Renal cortex interstitium (tissue), 15 donors: ENCODE measurements at places on chromosomes 7 and 10.
A peak's percentile ranks its signal among the peaks of the same experiment; 100 is the strongest.

DNA sequence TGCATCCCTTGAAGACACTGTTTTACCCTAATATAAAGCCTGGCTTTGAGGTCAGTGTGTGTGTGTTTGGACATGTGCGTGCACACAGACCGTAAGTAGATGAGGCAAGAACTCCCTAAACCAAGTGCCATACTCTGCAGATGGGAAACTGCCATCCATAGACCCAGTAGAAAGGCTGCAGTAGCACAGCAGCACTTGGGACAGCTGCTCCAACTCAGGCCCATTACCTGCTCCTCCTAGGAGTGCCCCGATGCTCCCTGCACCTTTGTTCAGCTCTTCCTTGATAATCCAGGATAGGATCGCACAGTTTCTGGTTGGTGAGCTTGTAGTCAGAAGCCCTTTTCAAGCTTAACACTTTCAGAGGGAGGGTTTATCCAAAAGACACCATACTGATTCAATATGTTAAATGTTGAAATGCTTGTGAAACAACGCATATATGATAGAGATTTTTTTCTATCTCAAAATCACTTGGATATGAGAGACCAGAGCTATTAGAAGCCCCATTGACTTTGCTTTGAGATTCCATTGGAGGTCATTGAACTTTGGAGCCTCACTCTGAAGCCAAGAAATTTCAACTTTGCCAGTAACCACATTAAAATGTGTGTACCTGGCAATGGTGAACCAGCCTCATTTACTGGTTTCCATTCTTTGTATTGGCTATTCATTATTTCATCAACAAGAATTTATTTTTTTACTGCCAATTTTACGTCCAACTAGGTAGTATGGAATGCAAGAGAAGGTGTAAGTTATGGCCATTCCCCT lies 757.0 kb upstream of the GALNT17 start:
- DNase-seq = no peak

GRCh38 chr10:116668018-116668417 lies 47.3 kb downstream of the PNLIPRP2 start:
- no peak for DNase-seq

GRCh38 chr7:136874393-136875032 lies 6.1 kb downstream of the CHRM2 start:
- DNase-seq = no peak

- DNase-seq = no peak
Measured at GRCh38 chr7:33950047-33950714, 44.8 kb downstream of the BMPER start.

- no peak for DNase-seq
Measured at GRCh38 chr10:44995914-44996669, 4.6 kb upstream of the ZNF22 start.

GRCh38 chr10:64515970-64516699 lies 994.9 kb downstream of the REEP3 start:
- DNase-seq = no peak

DNA sequence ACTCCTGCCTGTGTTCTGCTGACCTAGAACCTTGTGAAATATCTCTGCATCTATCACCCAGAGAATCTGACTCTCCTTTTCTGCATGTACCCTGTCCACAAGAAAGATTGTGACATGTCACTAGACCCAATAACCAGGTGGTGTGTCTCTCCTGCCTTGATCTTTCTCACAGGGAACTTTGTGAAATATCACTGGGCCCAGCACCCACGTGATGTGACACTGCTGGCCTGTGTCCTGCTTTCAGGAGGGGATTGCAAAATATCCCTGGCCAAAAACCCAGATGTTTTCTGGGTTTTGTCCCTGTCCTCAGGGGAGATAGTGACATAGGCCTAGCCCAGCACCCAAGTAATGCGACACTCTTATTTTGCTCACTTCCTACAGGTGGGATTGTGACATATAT lies 10.1 kb upstream of the ZNF107 start:
- no peak for DNase-seq

DNA sequence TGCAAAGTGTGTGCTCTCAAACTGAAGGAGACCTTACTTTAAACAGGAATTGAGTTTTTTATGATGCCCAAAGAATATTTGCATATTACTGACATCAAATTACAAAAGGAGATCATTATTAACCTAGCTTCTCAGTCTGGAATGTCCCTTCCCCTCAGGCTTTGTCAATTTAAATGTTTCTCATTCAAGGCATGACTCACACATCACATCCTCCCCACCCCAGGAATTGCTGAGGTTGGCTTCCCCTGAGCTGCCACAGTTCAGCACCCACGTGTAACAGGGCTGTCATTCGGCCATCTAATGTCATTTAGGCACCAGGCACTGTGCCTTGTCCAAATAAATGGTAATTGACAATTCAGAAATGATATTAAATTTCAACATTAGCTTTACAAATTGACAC lies 305.9 kb upstream of the MGMT start:
- DNase-seq = peak; percentile 29

- no peak for DNase-seq
Measured at GRCh38 chr7:155208681-155209477, 88.8 kb upstream of the INSIG1 start.

DNA sequence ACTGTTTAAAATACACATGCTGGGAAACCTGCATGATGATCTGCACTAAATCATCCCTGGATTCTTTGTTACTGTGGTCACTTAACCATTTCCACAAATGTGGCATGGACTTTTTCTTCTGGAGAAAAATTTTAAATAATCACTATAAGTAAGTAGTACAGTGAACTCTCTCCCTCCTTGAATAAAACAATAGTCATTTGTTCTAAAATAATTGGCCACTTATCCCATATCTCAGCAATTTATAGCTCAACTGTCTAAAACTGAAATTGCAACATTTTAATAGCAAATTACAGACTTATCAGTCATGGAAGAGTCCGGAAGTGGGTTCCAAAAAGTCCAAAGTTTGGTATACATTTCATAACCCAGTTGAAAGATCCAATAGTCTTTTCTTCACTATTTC lies 90.9 kb downstream of the MTERF1 start:
- no peak for DNase-seq

DNA sequence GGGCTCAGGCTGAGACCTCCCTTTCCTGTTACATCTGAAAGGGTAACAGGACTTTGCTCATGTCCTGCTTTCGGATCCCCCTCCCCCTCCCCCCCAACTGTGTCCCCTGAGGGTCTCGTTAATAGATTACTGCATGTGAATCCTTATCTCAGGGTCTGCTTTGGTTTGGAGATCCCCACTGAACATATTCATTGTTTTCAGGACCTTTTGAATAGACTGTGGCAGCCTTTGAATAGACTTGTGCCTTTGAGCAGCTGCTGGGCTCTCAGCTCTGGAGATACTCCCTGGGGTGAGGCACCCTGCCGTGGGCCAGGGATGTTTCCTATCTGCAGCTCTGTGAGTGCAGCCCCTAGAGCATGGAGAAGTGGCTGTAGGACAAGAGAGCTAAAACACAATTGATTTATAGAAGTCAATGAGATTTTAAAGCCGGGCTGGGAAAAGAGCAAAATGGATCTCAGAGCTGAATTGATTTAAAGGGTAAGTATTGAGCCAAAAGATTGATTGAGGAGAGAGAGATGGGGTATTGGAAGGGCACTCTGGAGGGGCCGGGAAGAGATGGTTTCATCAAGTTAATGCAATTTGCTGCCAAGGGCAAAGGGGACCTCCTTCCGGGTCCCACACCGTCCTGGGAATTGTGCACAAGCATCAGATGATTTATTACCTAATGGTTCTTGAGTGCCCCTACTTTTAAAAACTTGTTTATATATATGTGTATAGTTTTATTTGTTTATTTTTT lies 9.9 kb downstream of the ARHGAP22 start:
- no peak for DNase-seq

DNA sequence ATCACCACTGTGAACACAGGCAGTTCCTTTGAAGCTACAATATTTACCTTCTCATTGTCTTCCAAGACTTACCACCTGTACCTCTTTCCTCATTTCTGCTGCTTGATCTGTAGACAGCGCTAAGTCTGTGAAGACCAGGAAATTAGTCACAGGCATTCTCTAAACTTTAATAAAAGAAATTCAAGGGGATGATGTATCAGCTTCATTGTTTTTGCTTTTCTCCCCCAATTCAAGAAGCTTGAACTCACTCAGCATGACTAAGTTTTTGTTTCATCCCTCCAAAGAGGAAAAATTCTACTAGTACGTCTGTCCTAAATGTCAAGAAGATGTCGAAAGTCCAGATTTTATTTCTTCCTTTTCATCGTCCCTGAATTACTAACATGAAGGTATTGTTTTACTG lies 75.3 kb upstream of the PPP1R9A start:
- DNase-seq = no peak

DNA sequence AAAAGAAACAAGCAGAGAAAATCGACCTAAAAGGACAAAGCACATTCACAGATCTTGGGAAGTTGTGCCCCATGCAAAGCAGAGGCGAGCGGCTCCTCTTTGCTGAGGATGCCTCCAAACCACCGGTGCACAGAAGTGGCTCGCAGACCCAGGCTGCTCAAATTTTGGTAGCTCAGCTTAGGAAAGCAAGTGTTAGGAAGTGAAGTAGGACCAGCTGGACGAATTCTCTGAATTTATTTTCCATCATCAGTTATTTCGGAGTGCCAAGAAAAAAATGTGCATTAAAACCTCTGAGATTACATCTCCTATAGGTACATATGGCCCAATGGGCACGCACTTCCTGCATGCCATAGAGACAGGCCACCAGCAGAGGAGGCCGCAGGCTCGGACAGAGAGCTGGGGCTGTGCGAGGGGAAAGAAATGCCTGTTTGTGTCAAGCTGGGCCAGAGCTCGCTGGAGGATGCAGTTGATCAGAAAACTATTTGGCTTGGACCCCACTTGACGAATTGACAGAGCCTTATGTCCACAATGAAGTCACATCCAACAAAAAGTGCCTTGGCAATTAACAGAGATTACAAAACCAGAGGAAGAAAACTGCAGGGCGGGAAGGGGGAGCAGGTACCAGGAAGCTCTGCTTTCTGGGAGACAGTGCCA lies 122.3 kb upstream of the LYZL2 start:
- no peak for DNase-seq

DNA sequence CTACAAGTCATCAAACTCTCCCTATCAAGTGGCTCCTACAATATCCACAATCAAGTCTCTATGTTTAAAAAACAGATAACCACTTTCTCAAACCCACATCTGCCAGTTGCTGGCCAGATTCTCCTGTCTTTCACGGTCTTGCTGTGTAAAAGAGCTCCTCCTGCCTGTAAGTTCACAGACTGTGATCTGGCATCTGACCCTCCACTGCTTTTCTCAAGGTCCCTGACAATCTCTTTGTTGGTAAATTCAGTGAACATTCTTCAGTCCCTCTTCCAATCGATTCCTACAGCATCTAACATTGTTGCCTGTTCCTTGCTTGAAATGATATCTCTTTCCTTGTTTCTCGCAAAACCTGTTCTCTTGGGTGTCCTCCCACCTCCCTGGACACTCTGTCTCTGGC lies 18.5 kb upstream of the LMOD2 start:
- DNase-seq = no peak

GRCh38 chr7:34838329-34838728 lies 180.3 kb downstream of the NPSR1 start:
- no peak for DNase-seq

DNA sequence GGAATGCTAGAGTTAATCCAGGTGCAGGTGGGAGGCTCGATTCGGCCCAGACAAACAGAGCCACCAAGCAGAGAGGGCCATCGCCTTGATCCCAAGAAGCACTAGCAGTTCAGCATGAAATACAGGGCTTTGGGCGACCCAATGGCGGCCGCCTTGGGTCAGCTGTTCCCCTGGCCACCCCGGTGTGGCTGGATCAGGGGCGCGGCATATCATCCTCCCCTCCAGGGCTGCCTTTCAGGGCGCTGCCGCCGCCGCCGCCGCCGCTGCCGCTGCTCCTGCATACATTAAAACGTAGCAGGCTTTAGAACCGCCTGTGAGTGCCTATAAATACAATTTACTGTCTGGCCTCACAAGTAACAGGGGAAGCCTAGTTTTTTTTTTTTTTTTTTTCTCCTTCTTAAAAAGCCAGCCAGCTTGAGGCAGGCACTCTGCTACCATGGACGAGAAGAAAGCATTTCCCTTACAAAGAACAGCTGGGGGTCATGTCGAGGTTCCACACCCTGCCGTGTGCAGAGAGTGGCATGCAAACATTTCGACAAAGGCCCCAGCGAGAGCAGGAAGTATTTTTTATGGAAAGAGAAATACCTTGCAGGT lies 57.7 kb upstream of the EFCAB10 start:
- DNase-seq = peak; percentile 46

DNA sequence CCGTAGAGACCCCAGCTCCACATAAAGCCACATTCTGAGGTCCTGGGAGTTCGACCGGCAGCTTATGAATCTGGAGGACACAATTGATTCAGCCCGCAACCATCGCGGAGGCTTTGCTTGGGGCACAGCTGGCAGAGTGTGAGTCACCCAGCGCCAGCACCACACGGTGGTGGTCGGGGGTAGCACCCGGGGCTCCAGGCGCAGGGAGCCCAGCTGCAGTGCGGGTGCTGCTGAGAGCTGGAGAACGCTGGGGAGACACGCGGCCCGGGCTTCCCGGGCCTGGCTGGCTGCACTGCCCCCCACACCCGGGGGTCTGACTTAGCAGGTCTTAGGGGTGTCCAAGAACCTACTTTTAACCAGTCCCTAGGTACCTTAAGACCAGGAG lies 87.9 kb downstream of the PAXIP1 start:
- DNase-seq = no peak

GRCh38 chr7:114885836-114886235 lies 36.1 kb upstream of the MDFIC start:
- DNase-seq = no peak

- no peak for DNase-seq
Measured at GRCh38 chr7:13541326-13541725, 448.1 kb downstream of the ETV1 start.

- no peak for DNase-seq
Measured at GRCh38 chr10:104146882-104147281, 24.9 kb downstream of the SFR1 start.

- no peak for DNase-seq
Measured at GRCh38 chr7:102030696-102031095, 213.3 kb downstream of the CUX1 start.

DNA sequence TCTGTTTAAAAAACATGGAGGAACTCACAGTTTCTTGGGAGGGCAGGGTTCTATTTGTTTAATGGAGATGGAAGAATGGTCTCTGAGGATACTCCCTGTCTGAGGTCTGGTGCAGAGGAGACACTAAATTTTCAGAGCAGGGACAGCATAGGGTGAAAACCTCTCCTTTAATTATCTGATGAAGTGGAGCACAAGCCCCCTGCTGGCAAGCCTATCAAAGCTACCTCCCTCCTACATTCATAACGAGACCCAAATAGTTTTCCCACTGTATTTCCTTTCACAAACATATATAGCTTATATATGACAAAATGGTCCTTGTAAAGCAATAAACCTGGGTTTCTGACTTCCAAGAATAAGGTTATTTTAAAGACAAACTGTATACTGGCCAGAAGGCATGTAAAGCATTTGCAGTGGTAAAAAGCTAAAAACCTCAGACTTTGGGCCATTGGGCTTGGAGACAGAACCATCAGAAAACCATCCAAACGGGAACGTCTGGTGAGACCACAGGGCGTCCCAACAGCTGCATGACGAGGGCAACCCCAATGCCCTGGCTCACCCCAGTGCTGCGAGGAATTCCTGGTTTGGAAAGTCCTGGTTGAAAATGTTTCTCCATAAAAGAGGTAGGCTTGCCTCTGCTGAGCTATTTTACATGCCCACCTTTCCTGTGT lies 201.3 kb downstream of the FANK1 start:
- no peak for DNase-seq
